ENCODE measurements at places on chromosomes 1 and 21. TPM values are rescaled to one million over a fixed set of nuclear protein-coding genes. Genes with fewer than 3 reads are reported as not detected.

Gene SLC26A9
- 0.10 TPM for total RNA-seq

Gene DCLRE1B
- total RNA-seq: 9.8 TPM

Gene GRIK3
- total RNA-seq: 0.07 TPM

Gene SHC1
- 261 TPM for total RNA-seq

Gene NTMT2
- not detected for total RNA-seq

Gene CACHD1
- 1.4 TPM for total RNA-seq

Gene TDRD10
- total RNA-seq: 0.14 TPM

Gene IL6R
- total RNA-seq: 25.5 TPM

Gene CD34
- not detected for total RNA-seq

Gene AMIGO1
- total RNA-seq: 1.7 TPM

Gene KIRREL1
- 18.1 TPM for total RNA-seq

Gene ZMPSTE24
- total RNA-seq: 43.6 TPM

Gene FAM167B
- 0.55 TPM for total RNA-seq

Gene FCAMR
- not detected for total RNA-seq

Gene AKR7A3
- 0.16 TPM for total RNA-seq

Gene CD1E
- not detected for total RNA-seq

Gene TTC39A
- 1.7 TPM for total RNA-seq

Gene CR1L
- not detected for total RNA-seq

Gene PLA2G2C
- total RNA-seq: not detected

Gene LRRC53
- total RNA-seq: not detected

Measured in A549 treated with dexamethasone at 1 μM for 4 hours (cell line).